ENCODE measurements at places on chromosomes 13 and 19. TPM values are rescaled to one million over a fixed set of nuclear protein-coding genes. Genes with fewer than 3 reads are reported as not detected.

GRCh38 chr13:67258482-67258881 lies 28.3 kb upstream of the PCDH9 start:
- peaks cover 6% of the 10 kb centered on the region for H3K27me3 ChIP-seq
- no peak overlapping the region for H3K27ac ChIP-seq
- no peaks in the 10 kb centered on the region for H3K4me1 ChIP-seq
- DNase-seq: no peak
- H3K4me3 ChIP-seq: no peak overlapping the region
- no peaks in the 10 kb centered on the region for H3K36me3 ChIP-seq

GRCh38 chr19:30880551-30880950 lies 468.7 kb downstream of the TSHZ3 start:
- peaks cover 2% of the 10 kb centered on the region for H3K4me1 ChIP-seq
- H3K4me3 ChIP-seq: no peak overlapping the region

- no peaks in the 10 kb centered on the region for H3K27me3 ChIP-seq
- DNase-seq: no peak
- no peaks in the 10 kb centered on the region for H3K4me1 ChIP-seq
- no peak overlapping the region for H3K4me3 ChIP-seq
- H3K27ac ChIP-seq: no peak overlapping the region
These were observed 55.4 kb upstream of the ZNF724 start for GRCh38 chr19:23305555-23305954.

ACER1 gene
- total RNA-seq: 1.5 TPM

ZBTB32 gene
- total RNA-seq: 5.0 TPM

CEP89 gene
- total RNA-seq: 9.8 TPM

GRCh38 chr19:48554385-48555091 lies 2.6 kb downstream of the SULT2B1 start:
- H3K36me3 ChIP-seq: no peaks in the 10 kb centered on the region
- no peak for DNase-seq
- H3K4me3 ChIP-seq: no peak overlapping the region
- peaks cover 2% of the 10 kb centered on the region for H3K4me1 ChIP-seq

- no peak for DNase-seq
- H3K36me3 ChIP-seq: peaks cover 11% of the 10 kb centered on the region
- H3K27ac ChIP-seq: no peak overlapping the region
- no peaks in the 10 kb centered on the region for H3K27me3 ChIP-seq
These were observed 6.4 kb downstream of the ZNF562 start for GRCh38 chr19:9668544-9668943.

DNA sequence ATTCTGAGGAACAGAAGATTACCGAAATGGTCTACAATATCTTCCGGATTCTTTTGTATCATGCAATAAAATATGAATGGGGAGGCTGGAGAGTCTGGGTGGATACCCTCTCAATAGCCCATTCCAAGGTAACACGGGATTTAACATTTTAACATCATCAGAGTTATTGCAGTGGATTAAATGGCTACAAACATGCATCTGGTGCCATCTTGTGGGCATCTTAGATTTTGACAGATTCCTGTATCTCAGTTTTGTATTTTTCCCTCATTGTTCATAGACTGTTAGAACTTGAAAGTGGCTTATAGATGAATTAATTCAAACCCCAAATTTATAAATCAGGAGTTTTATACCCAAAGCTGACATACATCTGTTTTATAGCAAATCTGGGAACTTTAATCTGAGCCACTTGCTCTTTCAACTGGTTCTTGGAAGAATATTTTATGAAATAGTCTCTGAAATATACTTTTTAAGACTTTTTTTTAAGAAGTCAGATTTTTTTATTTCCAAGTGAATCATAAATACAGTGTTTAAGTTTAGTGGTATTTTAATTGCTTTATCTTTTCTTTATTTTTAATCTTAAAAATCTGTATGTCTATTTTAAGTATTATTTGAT lies 215.2 kb downstream of the NBEA start:
- no peaks in the 10 kb centered on the region for H3K36me3 ChIP-seq
- H3K4me3 ChIP-seq: no peak overlapping the region
- H3K27ac ChIP-seq: no peak overlapping the region
- no peaks in the 10 kb centered on the region for H3K27me3 ChIP-seq

DNA sequence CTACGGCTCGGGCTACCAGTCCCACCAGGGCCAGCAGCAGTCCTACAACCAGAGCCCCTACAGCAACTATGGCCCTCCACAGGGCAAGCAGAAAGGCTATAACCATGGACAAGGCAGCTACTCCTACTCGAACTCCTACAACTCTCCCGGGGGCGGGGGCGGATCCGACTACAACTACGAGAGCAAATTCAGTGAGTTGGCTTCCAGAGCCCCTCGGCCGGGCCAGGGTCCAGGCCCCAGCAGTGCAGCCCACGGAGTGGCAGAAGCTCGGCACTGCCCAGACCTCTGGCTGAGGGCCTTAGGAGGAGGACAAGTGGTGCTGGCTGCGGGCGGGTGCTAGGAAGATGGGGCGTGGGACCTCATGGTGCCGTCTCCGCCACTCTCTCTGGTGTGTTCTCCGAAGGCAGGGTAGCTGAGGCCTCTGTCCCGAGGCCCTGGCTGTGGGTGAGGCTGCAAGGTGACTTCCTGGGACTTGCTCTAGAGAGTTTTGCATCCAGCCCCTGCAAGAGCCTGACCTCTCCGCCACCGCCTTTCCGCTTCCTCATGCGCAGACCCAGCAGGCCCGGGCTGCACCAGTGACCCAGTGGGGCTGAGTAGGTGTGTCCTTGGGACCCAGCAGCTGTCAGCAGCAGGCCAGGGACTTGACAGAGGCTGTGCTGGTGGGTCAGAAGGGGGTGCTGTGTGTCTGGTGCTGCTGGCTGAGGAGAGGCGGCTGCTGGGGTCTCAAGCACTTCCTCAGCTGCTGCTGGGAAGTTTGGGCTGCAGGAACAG lies 13.5 kb upstream of the QTRT1 start:
- DNase-seq: no peak
- no peaks in the 10 kb centered on the region for H3K27me3 ChIP-seq
- peaks cover 10% of the 10 kb centered on the region for H3K4me1 ChIP-seq
- peaks cover 3% of the 10 kb centered on the region for H3K36me3 ChIP-seq
- peak overlapping the region; percentile 51 for H3K27ac ChIP-seq
- H3K4me3 ChIP-seq: peak overlapping the region; percentile 61

IZUMO2 gene
- not detected for total RNA-seq

GRCh38 chr13:84655677-84656076 lies 773.4 kb upstream of the SLITRK1 start:
- H3K4me1 ChIP-seq: no peaks in the 10 kb centered on the region
- no peak overlapping the region for H3K27ac ChIP-seq
- H3K27me3 ChIP-seq: no peaks in the 10 kb centered on the region

ZNF492 gene
- total RNA-seq: 0.57 TPM

GRCh38 chr13:26656919-26657318 lies 99.4 kb downstream of the WASF3 start:
- peaks cover 5% of the 10 kb centered on the region for H3K27me3 ChIP-seq
- DNase-seq: no peak
- H3K4me3 ChIP-seq: no peak overlapping the region
- no peaks in the 10 kb centered on the region for H3K4me1 ChIP-seq
- H3K27ac ChIP-seq: no peak overlapping the region

HIF3A gene
- total RNA-seq: not detected

DNA sequence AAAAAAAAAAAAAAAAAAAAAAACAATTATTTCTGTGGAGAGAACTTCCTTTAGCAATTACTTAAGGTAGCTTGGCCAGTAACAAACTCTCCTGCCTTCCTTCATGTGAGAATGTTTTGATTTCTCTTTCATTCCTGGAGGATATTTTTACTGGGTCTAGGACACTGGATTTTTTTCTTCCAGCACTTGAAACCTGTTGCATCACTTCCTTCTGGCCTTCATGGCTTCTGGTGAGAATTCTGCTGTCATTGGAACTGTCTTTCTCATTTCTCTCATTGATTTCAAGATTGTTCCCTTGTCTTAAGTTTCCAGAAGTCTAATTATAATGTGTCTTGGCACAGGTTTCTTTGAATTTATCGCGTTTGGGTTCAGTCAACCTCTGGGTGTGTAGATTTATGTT lies 19.3 kb upstream of the RAB20 start:
- no peaks in the 10 kb centered on the region for H3K36me3 ChIP-seq
- H3K27me3 ChIP-seq: peaks cover 66% of the 10 kb centered on the region
- no peak for DNase-seq
- H3K4me1 ChIP-seq: peaks cover 5% of the 10 kb centered on the region
- H3K4me3 ChIP-seq: no peak overlapping the region
- no peak overlapping the region for H3K27ac ChIP-seq

- peak; percentile 29 for DNase-seq
- no peaks in the 10 kb centered on the region for H3K36me3 ChIP-seq
- no peaks in the 10 kb centered on the region for H3K27me3 ChIP-seq
- H3K27ac ChIP-seq: peak overlapping the region; percentile 68
- peaks cover 13% of the 10 kb centered on the region for H3K4me1 ChIP-seq
- peak overlapping the region; percentile 41 for H3K4me3 ChIP-seq
These were observed 32.2 kb downstream of the ANKRD27 start for GRCh38 chr19:32642771-32643170.

FCAR gene
- total RNA-seq: 8.6 TPM

PEAK3 gene
- total RNA-seq: not detected

DNA sequence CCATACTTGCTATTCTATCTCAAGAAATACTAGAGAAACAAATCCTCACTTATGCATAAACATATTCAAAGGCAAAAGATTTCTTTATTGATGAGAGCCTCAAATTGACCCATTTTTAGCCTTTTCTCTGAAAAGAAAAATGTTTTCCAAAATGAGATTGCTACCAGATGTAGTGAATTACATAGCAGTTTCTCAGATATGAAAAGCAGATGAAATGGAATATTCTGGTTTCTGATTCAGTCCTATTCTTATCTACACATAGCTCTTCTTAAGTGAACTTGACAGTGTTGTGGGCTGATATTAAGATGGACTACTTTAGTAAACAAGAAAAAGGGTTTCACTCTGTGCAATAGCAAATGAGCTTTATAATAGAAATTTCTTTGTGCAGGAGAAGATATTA lies 183.5 kb downstream of the DNAJC15 start:
- no peaks in the 10 kb centered on the region for H3K36me3 ChIP-seq
- no peaks in the 10 kb centered on the region for H3K4me1 ChIP-seq
- no peak overlapping the region for H3K4me3 ChIP-seq
- DNase-seq: no peak

GRCh38 chr13:88360761-88361160 lies 689.6 kb downstream of the SLITRK5 start:
- H3K27ac ChIP-seq: no peak overlapping the region
- no peak overlapping the region for H3K4me3 ChIP-seq
- H3K36me3 ChIP-seq: no peaks in the 10 kb centered on the region
- no peaks in the 10 kb centered on the region for H3K4me1 ChIP-seq
- no peak for DNase-seq
- no peaks in the 10 kb centered on the region for H3K27me3 ChIP-seq

DNA sequence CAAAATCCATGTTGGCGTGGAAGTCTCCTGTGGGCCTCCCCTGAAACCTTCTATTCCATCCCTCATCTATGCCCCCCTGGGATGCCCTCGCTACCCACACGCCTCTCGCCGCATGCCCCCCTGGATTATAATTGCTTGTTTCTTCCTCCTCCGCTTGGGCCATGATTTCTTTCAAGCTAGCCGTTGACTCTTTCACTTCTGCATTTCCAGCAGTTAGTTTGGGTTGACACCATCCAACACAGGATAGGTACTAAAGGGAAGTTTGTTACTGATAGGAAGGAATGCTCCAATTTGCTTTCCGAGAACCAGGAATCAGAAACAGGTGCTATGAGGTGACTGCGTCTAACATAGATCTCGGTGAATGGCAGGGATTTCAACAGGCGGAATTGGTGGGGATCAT lies 7.7 kb upstream of the SLC25A15 start:
- no peak for DNase-seq
- H3K27ac ChIP-seq: peak overlapping the region; percentile 43
- peaks cover 18% of the 10 kb centered on the region for H3K4me1 ChIP-seq
- H3K36me3 ChIP-seq: no peaks in the 10 kb centered on the region

GRCh38 chr13:52599037-52599847 lies 43.0 kb upstream of the HNRNPA1L2 start:
- H3K27ac ChIP-seq: no peak overlapping the region
- no peak for DNase-seq
- H3K27me3 ChIP-seq: peaks cover 37% of the 10 kb centered on the region

DNA sequence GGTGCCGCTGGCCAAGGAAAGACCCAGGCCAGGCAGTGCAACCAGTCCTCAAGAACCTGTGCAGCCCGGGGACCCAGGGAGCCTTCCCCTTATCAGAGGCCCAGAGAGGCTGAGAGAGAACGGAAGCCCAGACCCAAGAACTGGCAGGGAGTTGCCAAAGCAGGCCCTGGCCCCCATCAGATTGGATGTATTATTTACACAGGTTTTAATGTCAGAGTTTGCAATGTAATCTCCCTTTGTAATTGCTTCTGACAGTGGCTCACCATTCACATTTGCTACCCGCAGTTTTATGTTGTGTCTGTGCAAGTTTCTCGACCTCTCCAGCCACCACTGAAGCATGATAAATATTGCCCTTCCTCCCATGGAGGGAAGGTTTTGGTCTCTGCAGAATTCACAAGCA lies 660.9 kb downstream of the LIG4 start:
- H3K27ac ChIP-seq: no peak overlapping the region
- no peak overlapping the region for H3K4me3 ChIP-seq
- no peak for DNase-seq
- H3K36me3 ChIP-seq: no peaks in the 10 kb centered on the region

GFY gene
- not detected for total RNA-seq

BIVM gene
- 9.9 TPM for total RNA-seq

DNA sequence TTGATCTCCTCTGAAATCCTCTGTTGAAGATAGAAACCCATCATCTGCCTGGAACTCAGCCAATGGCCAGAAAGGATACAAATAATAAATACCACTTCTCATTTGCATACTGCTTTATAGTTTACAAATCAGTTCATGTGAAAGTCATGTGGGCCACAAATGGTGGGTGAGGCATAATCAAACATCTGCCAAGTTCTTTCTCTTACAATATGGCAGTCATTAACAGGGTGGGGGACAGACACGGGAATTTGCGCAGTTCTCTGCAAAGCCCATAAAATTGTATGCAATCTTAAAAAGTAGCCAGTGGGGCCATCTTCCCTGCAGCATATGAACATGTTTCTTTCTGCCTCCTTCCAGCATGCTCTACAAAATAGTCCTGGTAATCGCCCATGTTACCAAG lies 59.6 kb downstream of the NUFIP1 start:
- no peak for DNase-seq
- no peak overlapping the region for H3K4me3 ChIP-seq
- peaks cover 49% of the 10 kb centered on the region for H3K27me3 ChIP-seq
- peaks cover 9% of the 10 kb centered on the region for H3K36me3 ChIP-seq

DNA sequence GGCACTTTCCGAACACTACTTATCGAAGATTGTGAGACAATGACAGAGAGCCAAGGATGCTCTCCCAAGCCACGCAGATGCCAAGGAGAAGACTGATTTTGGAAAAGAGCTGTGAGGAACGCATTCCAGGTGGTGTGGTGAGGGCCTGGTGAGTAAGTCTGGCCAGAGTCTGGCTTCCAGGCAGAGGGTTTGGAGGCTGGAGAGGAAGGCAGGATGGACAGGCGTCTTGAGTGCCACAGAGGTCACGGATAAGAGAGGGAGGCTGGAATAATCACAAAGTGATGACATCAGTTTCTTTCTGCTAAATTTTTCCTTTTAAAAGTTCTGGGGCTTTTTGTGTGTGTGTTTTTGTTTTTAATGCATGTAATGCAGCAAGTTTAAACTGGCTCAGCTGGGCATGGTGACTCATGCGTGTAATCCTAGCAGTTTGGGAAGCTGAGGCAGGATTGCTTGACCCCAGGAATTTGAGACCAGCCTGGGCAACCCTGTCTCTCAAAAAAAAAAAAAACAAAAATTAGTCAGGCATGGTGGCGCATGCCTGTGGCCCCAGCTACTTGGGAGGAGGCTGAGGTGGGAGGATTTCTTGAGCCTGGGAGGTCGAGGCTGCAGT lies 235.1 kb downstream of the NALCN start:
- no peak overlapping the region for H3K4me3 ChIP-seq
- H3K36me3 ChIP-seq: no peaks in the 10 kb centered on the region
- H3K27me3 ChIP-seq: peaks cover 6% of the 10 kb centered on the region
- no peak for DNase-seq

NXNL1 gene
- not detected for total RNA-seq
